ENCODE measurements at places on chromosomes 6 and 20.

- no peak for DNase-seq
These were observed 1.1 kb downstream of the SLC44A4 start for GRCh38 chr6:31877651-31878161.

GRCh38 chr6:40584741-40585140 is 2.4 kb downstream of the LRFN2 start:
- DNase-seq, result no peak

DNA sequence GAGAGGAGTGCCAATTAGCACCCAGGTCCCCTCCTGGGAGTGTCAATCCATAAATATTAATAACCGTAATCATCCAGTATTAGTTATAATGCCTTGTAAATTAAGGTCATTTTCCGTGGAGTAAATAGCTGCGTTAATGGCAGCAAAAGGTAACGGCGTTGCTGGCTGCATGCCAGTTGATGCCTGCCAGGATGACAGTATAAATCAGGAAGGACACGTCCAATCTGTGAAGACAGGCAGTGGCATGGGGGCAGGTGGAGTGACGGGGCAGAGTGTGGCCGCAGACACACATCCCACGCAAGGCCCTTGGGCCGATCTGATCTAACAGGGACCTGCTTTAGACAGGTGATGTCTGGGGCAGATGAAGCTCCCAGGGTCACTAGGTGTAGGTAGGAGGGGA is 49.1 kb downstream of the KCNB1 start:
- no peak for DNase-seq

DNA sequence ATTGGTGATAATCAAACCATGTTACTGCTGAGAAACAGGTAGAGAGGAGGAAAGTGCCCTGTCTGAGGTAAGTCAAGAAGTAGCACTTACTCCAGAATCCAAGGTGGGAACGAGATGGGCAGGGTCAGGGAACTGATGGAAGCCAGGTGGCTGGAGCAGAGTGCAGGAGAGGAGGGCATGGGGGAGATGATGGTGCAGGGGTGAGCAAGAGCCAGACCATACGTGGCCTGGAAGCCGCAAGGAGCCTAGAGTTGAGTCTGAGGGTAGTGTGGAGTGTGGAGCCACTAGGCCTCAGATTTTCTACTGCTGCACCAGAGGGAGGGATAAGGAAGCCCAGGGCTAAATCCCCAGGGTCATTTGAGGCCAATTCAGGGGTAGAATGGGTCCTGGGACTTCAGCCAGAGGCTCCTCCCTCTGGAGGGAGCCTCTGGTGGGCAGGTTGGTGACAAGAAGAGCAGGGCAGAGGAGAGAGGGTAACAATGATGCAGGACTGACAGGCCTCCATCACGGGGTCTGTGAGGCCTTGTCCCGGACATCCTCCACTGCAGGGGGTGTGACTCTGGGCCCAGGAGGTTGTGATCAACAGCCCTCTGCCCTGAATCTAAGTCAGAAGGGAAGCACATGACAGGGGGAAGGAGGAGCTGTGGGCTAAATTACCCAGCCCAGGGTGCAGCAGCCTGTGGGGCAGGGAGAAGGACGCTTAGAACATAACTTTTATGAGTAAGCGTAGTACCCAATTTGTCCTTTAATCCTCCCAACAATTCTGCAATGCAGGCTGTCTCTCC is 28.7 kb downstream of the COX4I2 start:
- DNase-seq, result no peak

GRCh38 chr6:120935908-120936307 is 398.4 kb downstream of the TBC1D32 start:
- DNase-seq, result no peak

- no peak for DNase-seq
These were observed 339.2 kb downstream of the TENT5A start for GRCh38 chr6:81413306-81413705.

- DNase-seq, result no peak
These were observed 35.7 kb upstream of the CD93 start for GRCh38 chr20:23121751-23122320.

GRCh38 chr6:9634776-9635175 is 780.1 kb downstream of the TFAP2A start:
- no peak for DNase-seq

GRCh38 chr6:139334806-139335446 is 39.5 kb downstream of the CITED2 start:
- peak; percentile 38 for DNase-seq

DNA sequence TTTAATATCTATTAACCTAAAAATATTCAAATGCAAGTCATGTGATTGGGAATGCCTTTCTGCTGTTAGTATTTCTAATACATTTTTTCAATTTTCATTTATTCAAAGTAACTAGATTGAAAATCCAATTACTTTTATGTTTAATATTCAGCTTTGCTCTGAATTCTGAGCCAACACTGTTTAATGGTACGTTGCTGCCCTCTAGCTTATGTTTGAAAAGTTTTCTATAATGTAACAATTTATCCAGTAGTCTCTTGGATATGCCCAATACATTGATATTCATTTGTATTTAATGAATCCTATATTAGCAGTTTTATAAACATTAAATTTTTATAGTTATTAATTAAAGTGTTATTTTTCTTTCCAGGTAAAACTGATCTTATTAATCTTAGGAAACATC is 47.4 kb downstream of the LGSN start:
- DNase-seq, result no peak

DNA sequence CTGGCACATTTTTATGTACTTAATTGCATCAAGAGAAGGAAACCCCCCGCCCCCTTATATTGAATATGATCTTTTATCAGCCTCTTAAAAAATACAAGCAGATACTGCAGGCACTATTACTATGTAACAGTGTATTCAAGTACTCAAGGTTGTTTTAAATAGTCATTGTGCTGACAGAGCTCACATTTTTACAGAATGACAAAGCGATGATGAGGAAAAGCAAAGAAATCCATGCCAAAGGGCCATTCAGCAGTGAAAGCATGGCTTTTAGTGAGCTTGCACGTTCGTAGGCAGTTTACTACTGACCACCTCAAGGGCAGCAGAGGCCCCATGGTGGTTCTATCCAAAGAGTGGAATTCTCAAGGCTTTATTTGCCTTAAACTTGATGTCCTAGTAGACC is 146.8 kb downstream of the RPS12 start:
- DNase-seq, result no peak
